Ovary (tissue), 10 donors: ENCODE measurements at places on chromosomes 4 and X. TPM values are rescaled to one million over a fixed set of nuclear protein-coding genes. Genes with fewer than 3 reads are reported as not detected.

Gene SEL1L3
- polyA plus RNA-seq, result 4.4 TPM

DNA sequence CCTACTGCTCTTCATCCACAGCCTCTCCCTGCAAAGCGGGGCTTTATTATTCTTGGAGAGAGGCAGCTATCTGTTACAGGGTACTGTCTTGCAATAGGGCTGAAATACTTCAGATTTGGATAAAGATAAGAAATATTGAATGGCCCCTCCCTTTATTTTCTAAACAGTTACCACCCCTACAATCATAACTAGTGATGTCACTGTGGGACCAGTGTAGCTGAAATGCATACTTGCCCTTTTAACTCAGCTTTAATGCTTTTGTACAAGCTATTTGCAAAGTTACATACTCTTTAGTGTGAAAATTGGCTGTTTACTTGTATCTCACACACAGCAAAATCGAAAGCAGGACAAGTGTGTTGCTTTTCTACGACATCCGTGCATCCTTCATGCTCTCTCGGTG lies 261.7 kb upstream of the GATB start:
- no peaks in the 10 kb centered on the region for H3K36me3 ChIP-seq
- H3K4me3 ChIP-seq, result no peak overlapping the region
- H3K4me1 ChIP-seq, result no peaks in the 10 kb centered on the region
- H3K27ac ChIP-seq, result no peak overlapping the region
- no peaks in the 10 kb centered on the region for H3K27me3 ChIP-seq

- H3K4me1 ChIP-seq, result no peaks in the 10 kb centered on the region
- H3K27me3 ChIP-seq, result no peaks in the 10 kb centered on the region
- no peak for DNase-seq
- H3K27ac ChIP-seq, result no peak overlapping the region
- H3K36me3 ChIP-seq, result no peaks in the 10 kb centered on the region
- H3K4me3 ChIP-seq, result no peak overlapping the region
Measured at GRCh38 chr4:147639388-147639787, 22.2 kb downstream of the TMEM184C start.

Gene AADAT
- 6.9 TPM for polyA plus RNA-seq

DNA sequence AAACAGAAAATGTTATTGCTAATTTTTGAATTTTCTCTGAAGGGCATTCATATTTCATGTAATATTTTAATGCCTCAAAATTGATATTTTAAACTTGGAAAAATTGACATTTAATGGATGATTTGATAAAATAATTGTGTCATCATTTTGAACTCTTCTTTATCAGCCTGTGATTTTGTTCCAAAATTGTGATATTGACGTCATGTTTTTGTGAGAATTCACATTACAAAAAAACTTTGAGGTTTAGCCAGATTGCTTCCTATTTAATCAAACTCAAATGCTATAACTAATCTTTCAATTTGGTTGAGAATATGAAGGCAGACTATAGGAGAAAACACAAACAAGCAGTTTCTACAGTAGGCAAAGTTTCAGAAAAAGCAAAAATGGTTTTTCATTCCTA lies 137.4 kb downstream of the GRIA2 start:
- no peak for DNase-seq
- no peaks in the 10 kb centered on the region for H3K36me3 ChIP-seq
- no peak overlapping the region for H3K4me3 ChIP-seq
- H3K27ac ChIP-seq, result no peak overlapping the region

Gene CLDN2
- polyA plus RNA-seq, result 0.70 TPM

GRCh38 chr4:8558080-8558960 lies 21.9 kb upstream of the GPR78 start:
- no peak overlapping the region for H3K4me3 ChIP-seq
- no peaks in the 10 kb centered on the region for H3K27me3 ChIP-seq
- no peak overlapping the region for H3K27ac ChIP-seq
- DNase-seq, result no peak
- H3K36me3 ChIP-seq, result no peaks in the 10 kb centered on the region
